ENCODE measurements at places on chromosomes 2 and 18.

DNA sequence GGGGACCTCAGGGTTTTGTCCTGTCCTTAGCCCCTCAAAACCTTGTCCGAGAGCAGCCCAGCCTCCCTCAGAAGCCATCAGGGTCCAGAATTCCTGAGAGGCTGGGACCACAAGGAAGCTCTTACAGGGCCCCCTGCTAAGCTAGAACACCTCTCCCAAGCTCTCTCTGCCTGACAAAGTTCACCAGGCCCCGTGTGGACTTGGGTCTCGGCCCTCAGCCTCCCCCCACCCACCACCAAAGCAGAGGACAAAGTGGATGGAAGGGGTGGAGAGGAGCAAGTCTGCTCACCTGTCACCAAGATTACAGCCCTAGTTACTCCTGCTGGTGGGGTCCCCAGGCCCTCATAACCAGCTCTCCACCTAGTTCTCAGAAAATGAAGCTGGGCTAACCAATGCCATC lies 16.8 kb downstream of the RAB11FIP5 start:
- DNase-seq = no peak

GRCh38 chr2:198697218-198697617 lies 760.5 kb downstream of the SATB2 start:
- DNase-seq = no peak

GRCh38 chr2:69201259-69201658 lies 185.8 kb downstream of the GFPT1 start:
- no peak for DNase-seq

DNA sequence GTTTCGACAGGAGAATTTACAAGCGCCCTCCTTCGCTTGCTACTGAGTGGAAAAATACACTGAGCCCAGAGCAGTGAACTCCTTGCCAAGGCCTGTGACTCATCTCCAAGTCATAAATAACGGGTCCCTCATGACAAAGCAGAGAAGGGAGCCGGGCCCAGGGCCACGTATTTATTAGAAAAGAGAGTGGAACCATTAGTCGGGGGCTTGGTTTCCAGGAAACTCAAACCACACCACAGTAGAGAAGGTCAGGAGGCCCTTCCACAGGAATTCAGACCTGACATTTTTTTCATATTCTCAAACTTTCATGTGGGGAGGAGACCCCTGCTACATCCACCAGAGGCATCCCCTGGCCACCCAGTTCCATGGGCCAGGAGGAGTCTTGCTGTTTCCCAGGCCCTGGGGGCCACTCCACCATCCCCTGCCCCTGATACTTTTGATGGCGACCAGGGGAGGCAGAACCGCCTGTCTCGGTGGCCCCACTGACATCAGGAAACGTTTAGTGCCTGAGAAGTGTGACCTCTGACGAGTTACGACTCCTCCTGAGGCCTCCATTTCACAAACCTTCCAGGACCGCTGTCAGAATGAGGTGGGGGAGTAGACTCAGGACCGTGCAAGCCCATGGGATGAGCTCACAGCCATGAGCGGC lies 289.7 kb downstream of the DYSF start:
- no peak for DNase-seq

DNA sequence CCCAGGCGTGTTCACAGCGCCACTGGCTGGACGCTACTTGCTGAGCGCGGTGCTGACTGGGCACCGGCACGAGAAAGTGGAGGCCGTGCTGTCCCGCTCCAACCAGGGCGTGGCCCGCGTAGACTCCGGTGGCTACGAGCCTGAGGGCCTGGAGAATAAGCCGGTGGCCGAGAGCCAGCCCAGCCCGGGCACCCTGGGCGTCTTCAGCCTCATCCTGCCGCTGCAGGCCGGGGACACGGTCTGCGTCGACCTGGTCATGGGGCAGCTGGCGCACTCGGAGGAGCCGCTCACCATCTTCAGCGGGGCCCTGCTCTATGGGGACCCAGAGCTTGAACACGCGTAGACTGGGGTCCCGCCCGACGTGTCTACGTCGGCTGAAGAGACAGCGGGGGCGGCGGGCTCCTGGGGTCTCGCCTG lies 891 bp upstream of the KHK start:
- no peak for DNase-seq

DNA sequence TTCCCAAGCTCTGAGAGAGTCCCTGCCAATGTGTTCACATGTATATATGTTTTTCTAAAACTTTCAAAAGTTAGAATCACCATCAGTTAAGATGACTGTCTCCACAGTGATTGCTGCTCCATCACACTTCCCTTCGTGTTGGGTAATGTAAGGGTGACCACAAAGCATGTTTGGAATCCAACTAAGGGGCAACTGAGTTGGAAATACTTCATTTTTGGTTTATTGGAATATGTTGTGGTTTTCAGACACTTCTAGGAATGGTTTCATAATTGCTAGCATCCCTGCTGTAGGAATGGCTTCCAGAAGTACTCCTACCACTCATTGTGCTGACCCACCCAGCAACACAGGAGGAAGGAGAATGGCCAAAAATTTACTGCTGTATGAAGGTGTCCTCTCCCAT lies 212.5 kb upstream of the GULP1 start:
- no peak for DNase-seq

DNA sequence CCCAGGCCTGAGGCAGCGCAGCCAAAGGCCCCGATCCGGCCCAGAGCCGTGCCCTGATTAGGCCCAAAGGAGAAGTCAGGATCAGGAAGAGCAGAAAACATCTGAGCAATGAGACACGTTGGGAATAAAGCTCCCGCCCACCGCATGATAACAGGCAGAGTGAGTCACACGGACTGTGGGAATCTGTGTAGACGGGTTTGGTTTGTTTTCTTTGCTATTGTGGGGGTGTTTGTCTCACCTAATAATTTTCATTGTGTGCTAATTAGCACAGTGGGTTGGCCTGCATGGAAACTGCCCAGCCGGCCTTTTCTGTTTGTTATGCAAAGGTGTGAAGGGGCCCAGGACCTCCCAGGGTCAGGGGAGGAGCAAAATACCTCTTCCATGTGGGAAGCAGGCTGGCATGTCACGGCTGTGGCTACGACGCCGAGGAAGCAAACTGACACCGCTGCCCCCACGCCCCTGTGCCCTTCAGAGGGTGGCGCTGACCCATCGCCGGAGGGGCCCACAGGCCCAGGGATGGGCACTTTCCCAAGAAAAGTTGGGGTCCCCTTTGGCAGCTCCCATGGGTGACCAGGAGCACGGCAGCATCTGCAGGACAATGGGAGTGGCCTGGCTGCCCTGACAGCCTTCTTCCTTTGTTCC lies 68.4 kb upstream of the CTDP1 start:
- no peak for DNase-seq

DNA sequence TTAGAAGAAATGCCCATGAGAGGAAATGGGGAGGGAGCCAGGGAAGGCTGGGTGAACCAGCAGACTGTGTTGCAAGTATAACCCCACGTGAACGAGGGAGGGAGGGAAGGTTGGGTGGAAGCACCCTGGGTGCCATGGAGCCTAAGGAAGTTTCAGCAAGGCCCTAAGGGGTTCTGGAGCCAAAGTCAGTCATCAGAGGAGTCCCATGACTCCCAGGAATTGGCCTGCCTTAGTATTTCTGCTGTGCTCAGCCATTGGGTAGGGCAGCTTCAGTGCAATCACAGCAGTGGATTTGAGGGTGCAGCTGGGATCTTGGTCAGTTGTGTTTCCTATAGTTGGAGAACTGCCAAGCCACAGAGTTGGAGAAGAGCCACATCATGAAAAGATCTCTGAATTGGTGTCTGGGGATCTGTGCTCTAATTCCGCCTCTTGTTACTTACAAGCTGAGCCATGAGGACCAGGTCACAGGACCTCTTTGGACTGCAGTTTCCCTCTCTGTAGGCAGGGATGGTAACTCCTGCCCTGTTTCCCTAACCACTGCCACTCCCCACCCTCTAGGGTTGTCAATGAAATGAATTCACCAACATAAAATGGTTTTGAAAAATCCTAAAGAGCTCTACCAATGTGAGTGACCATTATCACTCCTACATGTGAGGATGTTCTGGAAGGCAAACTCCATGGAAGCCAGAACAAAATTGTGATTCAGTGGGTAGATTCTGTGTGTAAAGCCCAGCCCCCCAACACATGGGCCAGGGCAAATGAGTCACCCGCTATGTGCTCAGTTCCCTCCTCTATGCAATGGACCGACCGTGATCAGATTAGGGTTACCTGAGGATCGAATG lies 108.9 kb downstream of the CLIP4 start:
- no peak for DNase-seq

DNA sequence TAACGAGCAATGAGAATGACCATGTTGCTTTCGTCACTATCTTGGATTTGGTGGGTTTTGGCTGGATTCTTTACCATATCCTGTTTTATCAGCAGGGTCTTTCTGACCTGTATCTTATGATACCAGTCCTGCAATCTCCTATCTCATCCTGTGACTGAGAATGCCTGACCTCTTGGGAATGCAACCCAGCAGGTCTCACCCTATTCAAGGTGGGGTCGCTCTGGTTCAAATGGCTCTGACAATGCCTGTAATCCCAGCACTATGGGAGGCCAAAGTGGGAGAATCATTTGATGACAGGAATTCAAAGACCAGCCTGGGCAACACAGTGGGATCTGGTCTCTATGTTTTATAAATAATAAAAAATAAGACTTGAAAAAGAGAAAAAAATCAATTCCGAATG lies 173.5 kb downstream of the ACTR3 start:
- DNase-seq = no peak

DNA sequence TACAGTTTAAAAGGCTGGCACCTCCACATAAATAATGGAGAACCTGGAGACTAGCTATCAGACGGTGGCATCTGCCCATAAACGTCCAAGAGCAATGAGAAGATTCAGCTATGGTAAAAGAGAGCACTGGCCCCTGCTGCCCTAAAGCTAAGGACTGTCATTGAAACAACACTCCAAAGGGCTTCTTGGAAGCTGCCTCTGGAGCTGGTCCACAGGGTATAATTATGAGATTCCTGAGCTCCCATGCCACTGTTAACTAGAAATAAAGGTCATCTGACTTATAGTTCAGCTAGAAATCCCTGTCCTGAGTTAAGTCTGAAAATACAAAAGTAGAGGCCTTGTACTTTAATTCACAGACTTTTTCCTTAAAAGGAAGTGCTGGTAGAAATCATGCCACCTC lies 39.9 kb upstream of the RBMS1 start:
- no peak for DNase-seq

- DNase-seq = no peak
Measured at GRCh38 chr2:143936538-143936847, 583.4 kb downstream of the ZEB2 start.

DNA sequence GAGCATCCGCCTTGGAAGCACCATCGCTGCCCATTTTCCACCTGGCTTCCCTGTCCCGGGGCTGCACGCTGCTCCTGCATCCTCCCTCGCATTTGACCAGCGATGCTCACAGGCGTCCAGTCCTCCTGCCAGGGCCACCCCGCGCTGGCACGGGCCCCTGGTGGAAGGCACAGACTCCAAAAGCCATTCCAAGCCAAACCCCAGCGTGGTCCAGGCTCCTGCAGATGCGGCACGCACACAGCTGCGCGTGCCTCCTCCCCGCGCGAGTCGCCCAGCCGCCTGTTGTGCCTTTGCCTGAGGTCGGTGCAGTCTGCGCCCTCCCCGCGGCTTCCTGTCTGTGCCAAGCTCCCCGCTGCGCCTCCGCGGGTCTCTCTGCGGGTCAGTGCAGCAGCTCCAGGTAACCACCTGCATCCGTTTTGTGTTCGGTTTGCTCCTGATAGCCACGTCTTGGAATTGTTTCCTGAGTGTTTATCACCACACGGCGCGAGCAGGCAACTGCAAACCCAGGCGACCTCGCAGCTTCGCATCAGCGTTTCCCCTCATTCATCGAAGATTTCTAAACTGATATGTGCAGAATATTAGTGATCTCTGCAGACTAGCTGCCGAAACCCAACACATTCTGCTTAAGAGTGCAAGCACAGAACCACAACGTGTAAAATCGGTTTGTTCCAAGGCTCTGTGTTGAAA lies 65.2 kb upstream of the SALL3 start:
- no peak for DNase-seq

GRCh38 chr18:44759925-44760342 lies 79.2 kb downstream of the SETBP1 start:
- no peak for DNase-seq

DNA sequence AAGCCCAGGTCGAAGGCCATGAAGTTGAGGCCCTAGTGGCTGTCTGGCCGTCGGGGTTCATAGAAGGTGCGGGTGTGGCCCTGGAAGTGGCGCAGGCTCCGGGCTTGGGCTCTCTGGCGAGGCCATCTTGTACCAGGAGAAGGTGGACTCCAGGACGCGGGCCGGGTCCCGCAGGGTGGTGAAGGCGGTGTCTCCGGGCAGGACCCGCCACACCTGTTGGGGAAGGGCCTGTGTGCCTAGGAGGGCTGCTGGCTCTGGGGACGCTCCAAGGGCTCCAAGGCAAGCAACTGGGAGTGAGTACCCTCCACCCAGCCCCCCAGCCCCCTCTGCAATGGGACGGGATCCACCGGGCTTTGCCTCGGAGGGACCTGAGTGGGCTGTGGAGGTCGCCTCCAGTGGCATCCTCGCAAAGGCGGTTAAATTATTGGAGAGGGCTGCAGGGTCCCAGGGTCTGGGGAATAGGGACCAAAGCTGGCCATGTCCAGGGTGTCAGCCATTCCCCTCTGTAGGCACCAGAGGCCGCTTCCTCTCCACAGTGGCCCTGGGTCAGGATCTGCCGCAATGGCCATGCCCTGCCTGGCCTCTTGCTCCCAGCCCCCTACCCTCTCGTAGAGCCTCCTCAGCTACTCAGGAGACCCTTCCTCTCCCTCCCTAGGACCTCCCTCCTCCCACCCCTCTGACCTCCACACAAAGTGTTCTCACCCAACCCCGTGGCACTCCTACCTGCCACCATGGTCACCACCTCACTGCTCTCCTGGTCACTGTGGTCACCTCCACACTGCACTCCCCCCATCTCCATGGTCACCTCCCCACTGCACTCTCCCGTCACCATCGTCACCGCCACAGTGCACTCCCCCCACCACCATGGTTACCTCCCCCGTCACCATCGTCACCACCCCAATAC lies 10.3 kb downstream of the AQP12A start:
- no peak for DNase-seq

DNA sequence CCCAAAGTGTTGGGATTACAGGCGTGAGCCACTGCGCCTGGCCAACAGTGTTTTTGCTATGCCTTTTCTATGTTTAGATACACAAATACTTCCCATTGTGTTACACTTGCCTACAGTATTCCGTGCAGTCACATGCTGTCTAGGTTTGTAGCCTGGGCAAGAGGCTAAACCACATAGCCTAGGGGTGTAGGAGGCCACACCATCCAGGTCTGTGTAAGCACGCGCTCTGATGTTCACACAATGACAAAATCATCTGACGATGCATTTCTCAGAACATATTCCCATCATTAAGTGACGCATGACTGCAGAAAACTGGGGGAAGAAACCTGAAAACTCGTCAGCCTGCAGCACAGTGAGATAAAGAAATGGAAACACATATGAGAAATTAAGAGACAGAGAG lies 46.1 kb upstream of the TWIST2 start:
- no peak for DNase-seq

DNA sequence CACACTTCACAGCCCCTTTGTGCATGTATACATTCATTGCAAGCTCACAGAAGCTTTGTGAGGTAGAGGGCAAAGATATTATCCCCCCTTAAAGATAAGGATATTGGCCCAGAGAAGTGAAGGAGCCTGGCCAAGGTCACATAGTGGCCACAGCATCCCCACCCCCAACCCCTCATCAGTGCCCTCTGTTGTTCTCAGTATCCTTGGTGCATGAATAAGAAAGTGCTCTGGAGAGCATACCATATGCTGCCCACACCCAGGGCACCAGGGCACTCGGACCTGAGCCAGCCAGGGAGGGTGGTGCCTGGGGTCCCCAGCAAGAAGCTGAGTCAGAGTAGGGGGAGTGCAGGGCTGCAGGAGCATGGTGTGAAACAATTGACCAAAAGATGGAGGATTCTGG lies 3.3 kb downstream of the DYSF start:
- DNase-seq = no peak
